HFFc6 (cell line): ENCODE measurements at places on chromosomes 7 and 10. TPM values are rescaled to one million over a fixed set of nuclear protein-coding genes. Genes with fewer than 3 reads are reported as not detected.
A peak's percentile ranks its signal among the peaks of the same experiment; 100 is the strongest.

BAMBI gene
- total RNA-seq, result 1.8 to 2.6 TPM (median 2.3 TPM) in 3 replicates

GJD4 gene
- not detected in 3 replicates for total RNA-seq

RAPGEF5 gene
- total RNA-seq, result 0.33 to 1.3 TPM (median 0.63 TPM) in 3 replicates

GRCh38 chr7:81299711-81300110, 380.9 kb upstream of the SEMA3C start:
- peak overlapping the region; percentile 48 for H3K4me3 ChIP-seq
- peaks cover 4% of the 10 kb centered on the region; the same call in 1 of the 2 replicates for H3K27me3 ChIP-seq
- 0 out of 2 replicates have a peak, but pooled peaks cover 6% of the 10 kb centered on the region for H3K36me3 ChIP-seq
- H3K4me1 ChIP-seq, result peaks cover 39% of the 10 kb centered on the region
- no peak for DNase-seq

GRCh38 chr10:131724169-131724545, 176.7 kb upstream of the PPP2R2D start:
- no peak overlapping the region for H3K27ac ChIP-seq
- DNase-seq, result no peak
- H3K36me3 ChIP-seq, result no peaks in the 10 kb centered on the region; the same call in 1 of the 2 replicates
- no peak overlapping the region for H3K4me3 ChIP-seq
- no peaks in the 10 kb centered on the region; the same call in 1 of the 2 replicates for H3K27me3 ChIP-seq
- no peaks in the 10 kb centered on the region for H3K4me1 ChIP-seq
